SK-N-DZ (cell line): ENCODE measurements at places on chromosomes 12 and 14.

- no peak for DNase-seq
Observed at GRCh38 chr12:53063708-53064612, 14.1 kb downstream of the TNS2 start.

- no peak for DNase-seq
Observed at GRCh38 chr14:103109535-103110441, 13.5 kb upstream of the TNFAIP2 start.

DNA sequence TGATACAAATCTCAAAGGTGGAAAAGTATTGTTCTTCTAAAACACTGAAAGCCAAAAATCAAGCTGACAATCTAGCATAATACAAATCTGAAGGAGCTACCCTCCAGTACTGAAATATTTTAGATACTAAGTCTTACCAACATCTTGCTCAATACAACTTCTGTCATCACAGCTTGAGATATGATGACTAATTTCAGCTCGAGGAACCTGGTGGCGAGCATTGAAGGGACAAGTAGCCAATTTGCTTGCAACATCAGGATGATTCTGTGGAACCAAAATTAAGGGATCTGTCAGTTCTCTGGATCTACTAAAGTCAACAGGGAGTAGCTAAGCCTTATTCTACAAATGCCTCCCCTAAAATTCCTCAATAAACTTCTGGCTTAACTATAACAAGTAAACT lies 10.4 kb downstream of the GTSF1 start:
- no peak for DNase-seq

DNA sequence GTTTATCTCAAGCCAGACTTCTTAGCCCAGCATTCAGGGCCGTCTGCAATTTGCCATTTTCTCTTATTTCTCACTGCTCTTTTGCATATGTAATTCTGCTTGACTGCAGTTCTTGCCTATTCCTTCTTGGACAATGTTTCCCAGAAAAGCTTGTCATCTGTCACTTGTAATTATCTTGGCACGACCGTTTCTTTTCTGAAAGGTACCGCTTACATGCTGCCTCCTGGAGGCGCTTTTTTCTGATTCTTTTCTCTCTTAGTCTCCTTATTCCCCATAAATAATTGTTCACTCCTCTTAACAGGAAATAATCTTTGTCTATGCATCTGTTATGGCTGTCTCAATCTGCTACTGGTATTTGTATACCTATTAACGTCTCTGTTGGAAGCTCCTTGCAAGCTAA lies 1.2 kb upstream of the ALDH1L2 start:
- no peak for DNase-seq

GRCh38 chr14:69475194-69475818 lies 9.2 kb upstream of the PLEKHD1 start:
- peak; percentile 27 for DNase-seq

GRCh38 chr12:113347-113746 lies 46.8 kb downstream of the IQSEC3 start:
- no peak for DNase-seq

GRCh38 chr12:2960390-2960956 lies 1.3 kb downstream of the TEAD4 start:
- DNase-seq: peak; percentile 43

DNA sequence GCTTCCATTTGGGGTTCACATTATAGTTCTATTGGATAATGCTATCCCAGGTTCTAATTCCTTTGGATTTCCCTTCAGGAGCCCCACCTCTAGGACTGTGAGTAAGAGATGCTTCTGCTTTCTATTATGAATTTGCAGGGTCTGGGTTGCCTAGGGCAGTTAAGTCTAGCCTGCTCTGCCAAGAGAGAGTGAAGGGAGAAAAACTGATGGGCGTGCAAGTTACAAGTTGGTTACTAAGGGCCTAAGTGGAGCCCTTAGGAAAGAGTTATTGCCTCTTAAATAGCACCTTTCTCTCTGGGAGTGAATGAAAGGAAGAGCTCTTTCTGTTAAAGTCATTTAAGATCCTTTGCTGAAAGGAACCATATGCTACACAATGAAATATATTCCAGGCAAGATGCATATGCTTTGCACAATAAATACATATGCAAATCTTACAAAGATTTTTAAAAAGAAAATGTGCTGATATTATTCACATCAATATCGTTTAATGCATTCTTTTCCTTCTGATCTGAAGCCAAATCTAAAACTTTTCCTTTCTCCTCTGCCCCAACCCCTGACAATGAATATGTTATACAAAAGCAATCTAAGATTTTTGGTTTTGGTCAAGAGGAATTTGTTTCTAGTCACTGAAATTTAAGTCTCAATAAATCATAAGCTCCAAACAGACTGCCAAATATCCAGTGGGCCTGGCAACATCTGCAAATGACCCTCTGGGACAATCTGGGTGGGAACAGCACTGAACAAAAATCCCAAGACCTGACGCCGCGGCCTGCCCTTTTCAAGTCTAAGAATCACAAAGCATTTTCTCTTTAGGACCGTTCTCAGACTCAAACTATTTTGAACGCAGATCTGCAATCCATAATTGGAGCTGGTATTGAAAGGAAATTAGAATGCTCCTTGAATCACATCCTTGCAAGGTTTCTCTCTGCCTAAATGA lies 586.7 kb downstream of the ETNK1 start:
- DNase-seq: no peak

DNA sequence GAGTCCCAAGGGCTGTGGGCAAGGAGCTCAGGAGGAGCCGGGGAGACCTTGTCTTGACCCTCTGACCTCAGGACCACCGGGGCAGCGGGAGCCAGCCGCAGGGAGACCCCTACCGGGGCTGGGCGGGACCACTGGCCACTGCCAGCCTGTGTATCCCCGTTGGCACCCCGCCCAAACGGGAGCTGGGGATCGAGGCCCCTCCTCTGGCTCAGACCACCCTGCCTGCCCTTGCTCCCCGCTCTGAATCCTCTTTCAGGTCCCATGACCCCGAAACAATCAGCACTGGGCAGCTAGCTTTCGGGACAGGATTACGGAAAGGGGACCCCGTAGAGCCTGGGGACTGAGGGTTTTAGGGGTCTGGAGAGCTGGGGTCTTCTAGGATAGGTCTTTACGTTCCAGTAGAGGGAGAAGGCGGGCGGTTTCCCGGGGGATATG lies 1.3 kb downstream of the GLI1 start:
- DNase-seq: no peak
